ENCODE measurements at places on chromosomes 6 and 20.

DNA sequence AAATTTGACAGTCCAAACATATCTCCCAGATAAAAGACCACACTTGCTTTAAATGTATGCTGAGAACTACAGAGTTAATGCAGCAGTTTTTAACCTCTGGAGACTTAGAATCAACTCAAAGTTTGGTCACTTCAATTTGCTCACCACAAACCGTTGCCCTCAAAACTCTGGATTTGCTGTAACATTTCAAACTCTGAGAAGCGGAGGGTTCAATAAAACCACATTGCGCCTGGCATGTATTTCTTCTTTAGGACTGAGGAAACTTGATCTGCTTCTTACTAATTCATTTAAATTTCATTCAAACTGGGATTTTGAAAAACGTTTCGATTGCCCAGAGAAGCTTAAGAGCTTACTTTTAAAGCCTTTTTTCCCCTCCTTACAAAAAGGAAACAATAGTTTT is 115.8 kb downstream of the MTFR2 start:
- no peak for DNase-seq

GRCh38 chr6:159876242-159876641 is 14.5 kb upstream of the MAS1 start:
- no peak for DNase-seq

GRCh38 chr20:4574356-4574690 is 147.4 kb upstream of the PRND start:
- DNase-seq: no peak

DNA sequence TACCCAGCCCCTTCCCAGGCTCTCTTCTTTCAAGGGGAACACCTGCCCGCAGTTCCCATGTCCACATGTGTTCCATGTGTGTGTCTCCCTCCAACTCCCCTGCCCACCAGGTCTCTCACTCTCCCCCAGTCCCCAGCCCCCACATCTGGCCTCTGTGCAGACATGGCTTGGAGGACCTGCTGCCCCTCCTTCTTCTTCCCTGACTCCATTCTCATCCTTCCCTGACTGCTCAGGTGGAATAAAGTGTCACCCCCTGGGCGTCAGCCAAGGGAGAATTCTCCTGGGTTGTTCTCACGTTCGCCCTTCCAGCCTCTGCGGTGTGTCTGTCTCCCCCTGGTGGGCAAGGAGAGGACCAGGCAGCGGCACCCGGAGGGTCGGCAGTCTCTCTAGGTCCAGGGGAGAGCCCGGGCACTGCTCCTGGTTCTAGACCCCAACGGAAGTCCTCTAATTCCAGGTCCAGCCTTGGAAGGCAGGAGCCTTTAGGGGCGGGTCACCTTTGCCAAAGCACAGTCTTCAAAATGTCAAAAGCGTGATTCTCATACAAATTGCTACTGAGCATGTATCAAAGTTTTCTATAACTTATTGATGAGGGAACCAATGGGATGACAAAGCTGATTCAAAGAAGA is 50.5 kb downstream of the EBF4 start:
- peak; percentile 54 for DNase-seq

- DNase-seq: peak; percentile 17
Observed at GRCh38 chr20:38001981-38002380, 31.3 kb downstream of the TTI1 start.

DNA sequence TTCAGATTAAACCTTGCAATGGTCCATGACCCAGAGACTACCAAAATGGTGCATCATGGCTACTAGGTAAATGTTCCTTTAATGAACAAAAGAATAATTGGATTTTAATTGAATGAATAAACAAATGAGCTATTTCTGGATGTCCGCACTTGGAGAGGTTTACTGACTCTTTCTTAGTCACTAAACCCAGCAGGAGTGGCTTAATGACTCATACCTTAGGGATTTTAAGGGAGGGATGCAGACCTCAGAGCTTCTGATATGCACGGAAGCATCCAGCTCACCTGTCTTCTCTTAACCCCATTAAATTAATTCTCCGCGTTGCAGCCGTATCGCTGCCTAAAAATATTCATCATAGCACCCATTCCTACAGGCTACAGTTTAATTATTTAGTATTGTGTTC is 970.0 kb upstream of the SLC35B3 start:
- no peak for DNase-seq

DNA sequence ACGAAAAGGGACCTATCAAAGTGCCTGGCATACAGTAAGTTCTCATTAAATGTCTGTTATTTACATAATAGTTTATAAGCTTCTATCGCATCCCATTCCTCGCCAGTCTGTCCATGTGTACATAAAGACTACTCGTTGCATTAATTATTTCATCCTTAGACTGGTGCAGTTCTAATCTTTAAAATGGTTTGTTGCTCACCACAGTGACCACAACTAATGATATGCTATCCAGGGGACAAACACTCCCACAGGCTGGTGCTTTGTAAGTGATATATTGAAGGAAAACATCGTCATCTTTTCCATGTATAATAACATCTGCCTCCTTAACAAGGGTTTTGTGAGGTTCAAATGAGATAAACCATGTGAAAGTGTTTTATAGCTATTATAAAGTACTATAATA is 39.0 kb upstream of the HBS1L start:
- no peak for DNase-seq

DNA sequence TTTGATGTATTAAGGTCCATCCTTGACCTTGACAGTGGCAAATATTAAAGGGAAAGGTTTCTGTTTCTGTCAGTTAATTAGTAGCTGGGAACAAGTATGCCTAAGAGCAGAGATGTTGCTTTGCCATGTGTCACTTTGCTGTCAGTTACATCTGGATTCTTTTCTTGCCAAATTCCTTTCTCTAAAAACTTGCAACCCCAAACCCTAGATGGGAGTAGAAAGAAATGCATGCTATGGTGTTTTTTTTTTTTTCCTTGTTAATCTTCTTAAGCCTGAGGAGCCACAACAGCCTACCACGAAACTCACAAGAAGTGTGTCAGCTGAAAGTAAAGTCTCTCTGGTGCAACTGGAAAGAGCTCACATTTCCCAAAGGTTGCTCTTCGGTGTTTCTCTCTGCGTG is 18.0 kb upstream of the CLDN20 start:
- DNase-seq: no peak

GRCh38 chr20:23203951-23204730 is 118.0 kb upstream of the CD93 start:
- DNase-seq: no peak

- DNase-seq: no peak
Observed at GRCh38 chr20:11092151-11092550, 418.4 kb upstream of the JAG1 start.

- no peak for DNase-seq
Observed at GRCh38 chr6:43061861-43062260, 2.4 kb downstream of the KLC4 start.

DNA sequence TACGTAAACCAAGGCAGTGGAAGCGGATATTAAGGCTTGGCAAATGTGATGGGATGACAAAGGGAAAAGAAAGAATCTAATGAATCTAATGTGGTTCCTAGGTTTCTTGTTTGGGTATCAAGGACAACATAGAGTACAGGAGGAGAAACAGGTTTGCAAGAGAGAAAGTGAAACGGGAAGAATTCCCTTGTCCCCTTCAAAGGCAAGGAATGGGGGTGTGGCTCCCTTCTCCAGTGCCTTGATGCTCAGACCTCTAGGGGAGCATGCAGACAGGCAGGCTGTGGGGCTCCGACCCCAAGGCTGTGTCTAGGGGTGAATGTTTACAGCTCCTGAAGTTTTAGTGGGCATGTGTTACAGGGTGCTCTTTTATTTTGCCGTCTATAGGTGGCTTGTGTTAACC is 317.5 kb upstream of the HSF2 start:
- DNase-seq: no peak

GRCh38 chr6:37279366-37280134 is 21.6 kb upstream of the TMEM217 start:
- no peak for DNase-seq

GRCh38 chr6:37710616-37711015 is 12.9 kb upstream of the MDGA1 start:
- no peak for DNase-seq

DNA sequence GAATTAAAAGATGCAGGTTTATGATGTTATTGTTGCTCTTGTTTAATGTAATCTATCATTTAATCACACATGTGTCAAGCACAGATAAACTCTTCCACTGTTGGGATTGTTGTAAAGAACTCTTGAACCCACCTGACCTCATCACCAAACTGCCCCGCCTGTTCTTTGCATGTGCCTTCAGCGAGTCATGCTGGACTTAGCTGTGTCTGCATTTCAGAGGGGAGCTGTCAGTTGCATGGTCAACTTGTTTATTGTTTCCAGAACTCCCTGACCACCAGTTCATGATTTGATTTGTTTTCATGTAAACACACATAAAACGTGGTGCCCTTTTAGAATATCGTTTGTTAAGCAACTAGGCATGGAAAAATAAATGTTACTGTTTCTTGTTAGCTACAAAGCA is 93.6 kb downstream of the KHDC1L start:
- no peak for DNase-seq
